ENCODE measurements at places on chromosomes 2 and 18. TPM values are rescaled to one million over a fixed set of nuclear protein-coding genes. Genes with fewer than 3 reads are reported as not detected.

DNA sequence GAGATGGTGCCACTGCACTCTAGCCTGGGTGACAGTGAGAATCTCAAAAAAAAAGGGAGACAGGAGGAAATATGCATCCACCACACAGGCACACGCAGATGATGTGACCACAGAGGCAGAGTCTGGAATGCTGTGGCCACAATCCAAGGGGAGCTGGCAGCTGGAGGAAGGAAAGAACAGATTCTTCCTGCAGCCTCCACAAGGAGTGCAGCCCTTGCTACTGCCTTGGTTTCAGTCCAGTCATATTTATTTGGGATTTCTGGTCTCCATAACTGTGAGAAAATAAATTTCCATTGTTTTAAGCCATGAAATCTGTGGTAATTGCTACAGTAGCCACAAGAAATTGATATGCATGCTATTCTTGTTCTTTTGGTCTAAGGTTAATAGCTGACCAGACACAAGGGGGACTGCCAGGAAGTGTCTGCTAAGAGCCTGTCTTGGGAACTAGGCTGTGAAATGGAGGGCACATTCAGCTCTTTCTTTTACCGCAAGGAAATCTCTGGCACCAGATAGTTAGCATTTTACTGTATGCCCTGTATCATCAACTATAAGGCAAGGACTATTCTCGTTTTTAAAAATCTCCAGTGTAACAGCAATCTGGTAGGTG, 133.1 kb upstream of the SEC11C start:
- no peak for DNase-seq

GRCh38 chr18:35473562-35473961, 24.2 kb downstream of the INO80C start:
- DNase-seq: no peak

DNA sequence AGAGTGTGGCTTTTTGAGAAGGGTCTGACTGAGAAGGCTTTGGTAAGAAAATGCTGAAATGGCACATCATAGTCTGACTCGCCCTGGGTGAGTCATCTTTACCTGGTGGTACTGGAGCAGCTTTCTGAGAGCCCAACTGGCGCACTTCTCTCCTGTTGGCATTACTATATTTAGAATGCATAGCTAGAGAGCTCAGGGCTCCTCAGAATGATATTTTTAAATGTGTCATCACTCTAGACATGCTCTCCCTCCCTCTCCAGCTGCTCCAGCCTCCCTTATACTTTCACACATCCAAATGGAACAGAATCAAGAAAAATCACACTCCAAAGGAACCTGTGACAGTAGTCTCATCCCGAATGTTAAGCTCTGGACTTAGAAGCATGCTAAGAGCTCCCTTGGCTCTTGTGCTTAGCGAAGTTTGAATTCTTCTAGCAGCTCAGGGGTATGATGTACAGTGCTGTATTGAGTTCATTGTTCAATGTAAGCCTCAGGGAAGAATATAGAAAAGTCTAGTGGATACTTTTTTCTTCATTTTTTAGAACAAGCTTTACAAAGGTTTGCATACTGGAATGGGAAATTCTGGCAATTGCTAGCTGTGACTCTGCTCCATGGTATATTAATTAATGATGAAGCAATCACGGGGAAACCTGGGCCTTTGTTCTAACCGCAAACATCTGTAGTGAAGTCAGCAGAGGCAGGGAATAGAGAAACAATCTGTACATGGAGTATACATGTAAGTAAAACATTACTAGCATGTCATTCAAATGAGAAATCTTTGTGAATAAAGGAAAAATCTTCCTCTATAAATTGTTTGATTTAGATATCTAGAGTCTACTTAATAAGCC, 751.2 kb upstream of the NRXN1 start:
- no peak for DNase-seq

PCARE gene
- total RNA-seq: not detected

RBFA gene
- 10.9 TPM for total RNA-seq

DNA sequence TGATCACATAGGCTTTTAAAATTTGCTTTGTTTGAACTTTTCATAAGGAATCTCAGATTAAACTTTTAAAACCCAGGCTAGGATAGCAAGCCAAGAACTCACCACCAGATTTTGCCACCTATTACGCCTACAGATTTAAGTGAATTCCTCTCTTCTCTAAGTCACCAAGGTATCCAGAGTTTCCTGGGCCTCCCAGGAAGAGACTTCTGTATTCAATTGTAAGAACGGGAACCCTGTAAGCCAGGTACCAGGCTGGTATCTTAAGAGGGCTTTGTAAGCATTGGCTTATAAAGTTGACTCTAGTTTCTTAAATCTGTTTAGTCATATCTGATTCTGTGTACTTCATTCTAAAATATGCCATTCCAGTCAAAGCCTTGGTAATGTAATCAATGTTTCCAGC, 285.1 kb downstream of the MBD5 start:
- no peak for DNase-seq

- DNase-seq: no peak
Measured at GRCh38 chr18:58606236-58606635, 22.7 kb downstream of the ALPK2 start.

DNA sequence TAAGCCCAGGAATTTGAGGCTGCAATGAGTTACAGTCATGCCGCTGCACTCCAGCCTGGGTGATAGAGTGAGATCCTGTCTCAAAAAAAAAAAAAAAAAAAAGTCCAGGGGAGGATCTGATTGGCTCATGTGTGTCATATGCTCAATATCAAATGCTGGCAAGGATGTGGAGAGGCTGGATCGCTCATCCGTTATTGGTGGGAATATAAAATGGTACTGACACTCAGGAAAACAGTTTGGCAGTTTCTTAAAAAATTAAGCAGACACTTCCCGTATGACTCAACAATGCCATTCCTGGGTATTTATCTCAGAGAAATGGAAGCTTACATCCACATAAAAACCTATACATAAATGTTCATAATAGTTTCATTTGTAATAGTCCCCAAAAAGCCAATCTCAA, 68.9 kb downstream of the MEX3C start:
- DNase-seq: no peak

DSC2 gene
- 11.5 TPM for total RNA-seq

DIPK1C gene
- total RNA-seq: 0.16 TPM

GPR75 gene
- total RNA-seq: 1.4 TPM

DNA sequence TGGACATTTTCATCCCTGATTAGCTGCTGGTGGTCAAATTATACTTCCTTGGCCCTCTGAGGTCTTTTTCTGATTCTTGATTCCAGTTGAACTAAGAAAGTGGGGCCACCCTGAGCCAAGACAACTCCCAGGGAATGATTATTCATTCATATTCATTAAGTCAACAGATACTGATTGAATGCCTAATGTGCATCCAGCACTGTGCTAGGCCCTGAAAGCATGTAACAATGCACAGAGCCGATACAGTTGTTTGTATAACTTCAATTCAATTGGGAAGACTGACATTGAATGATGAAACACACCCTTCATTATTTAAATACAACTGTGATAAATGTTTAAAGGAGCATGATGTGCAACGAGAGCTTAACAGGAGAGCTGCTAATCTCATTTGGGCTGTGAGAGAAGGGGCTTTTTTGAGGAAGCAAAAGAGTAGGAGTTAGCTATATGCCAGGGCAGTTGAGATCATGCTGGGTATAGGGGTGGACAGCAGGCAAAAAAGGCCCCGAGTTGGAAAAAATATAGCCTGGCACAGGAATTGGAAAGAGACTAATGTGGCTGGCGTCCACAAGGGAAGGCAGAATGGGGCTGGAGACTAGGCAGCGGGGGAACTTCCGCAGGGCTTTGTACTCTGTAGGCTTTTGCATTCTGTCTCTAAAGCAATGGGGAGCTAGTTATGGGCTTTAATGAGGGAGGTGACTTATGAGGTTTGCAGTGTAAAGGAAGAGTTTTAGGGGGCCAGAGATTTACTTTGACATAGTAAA, 57.2 kb upstream of the ACVR1 start:
- DNase-seq: no peak

KCNG2 gene
- total RNA-seq: 0.13 TPM

DNA sequence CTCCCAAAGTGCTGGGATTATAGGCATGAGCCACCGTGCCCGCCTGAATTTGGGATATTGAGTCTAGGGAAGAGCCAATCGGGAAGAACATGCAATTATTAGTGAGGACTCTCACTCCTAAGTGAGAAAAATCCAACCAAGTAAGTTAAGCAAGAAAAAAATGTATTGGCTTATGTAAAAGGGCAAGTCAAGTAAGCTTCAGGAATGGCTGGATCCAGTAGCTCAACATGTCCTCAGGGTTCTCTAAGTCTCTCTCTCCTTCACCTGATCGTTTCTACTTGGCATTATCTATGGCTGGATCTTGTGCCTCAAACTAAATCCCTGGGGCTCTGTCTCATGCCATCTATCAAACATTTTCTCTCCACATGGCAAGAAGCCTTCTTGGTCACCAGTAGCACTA, 16.1 kb upstream of the CIB4 start:
- no peak for DNase-seq

DNA sequence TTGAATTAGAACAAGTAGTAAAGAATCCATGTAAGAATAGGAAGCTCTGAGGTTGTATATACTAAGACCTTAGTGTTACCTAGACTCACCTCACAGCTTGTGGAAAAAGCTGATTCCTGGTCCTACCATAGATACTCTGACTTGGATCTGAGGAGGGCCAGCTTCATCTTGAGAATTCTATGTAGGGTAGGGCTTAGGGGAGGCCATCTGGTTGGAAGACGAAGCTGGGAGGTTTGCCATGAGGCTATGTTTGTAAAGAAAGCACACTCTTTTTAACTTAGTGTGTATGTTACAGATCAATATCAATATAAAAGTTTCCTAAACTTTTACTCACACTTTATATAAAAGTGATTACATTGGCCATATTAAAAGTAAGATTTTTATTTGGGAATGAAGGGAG, 77.1 kb upstream of the GALNT5 start:
- no peak for DNase-seq

- DNase-seq: no peak
Measured at GRCh38 chr2:69180974-69181373, 168.0 kb downstream of the ANTXR1 start.

DNA sequence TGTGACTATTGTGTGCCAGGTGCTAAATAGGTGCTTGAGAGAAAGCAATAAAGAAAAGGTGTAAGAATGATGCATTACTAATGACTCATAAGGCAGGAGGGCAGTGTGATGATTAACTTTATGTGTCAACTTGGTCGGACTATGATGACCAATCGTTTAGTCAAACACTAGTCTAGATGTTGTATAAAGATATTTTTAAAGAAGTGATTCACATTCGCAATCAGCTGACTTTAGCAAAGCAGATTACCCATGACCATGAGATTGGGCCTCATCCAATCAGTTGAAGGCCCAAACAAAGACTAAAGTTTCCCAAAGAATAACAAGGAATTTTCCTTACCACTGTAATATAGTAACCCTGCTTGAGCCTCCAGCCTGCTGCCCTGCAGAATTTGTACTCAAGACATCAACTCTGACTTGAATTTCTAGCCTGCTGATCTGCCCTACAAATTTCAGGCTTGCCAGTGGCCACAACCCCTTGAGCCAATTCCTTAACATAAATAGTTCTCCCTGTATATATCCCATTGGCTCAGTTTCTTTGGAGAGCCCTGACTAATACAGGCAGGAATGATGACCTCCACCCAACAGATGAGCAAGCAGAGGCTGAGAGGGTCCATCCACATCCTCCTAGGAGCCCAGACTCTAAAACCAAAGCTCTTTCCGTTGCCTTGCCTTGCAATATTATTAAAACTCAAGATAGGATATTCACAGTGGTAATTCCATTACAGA, 132.6 kb downstream of the ACTR3 start:
- no peak for DNase-seq

All from pancreas (tissue), 10 donors.